ENCODE measurements at places on chromosomes 6 and 20.
A peak's percentile ranks its signal among the peaks of the same experiment; 100 is the strongest.

DNA sequence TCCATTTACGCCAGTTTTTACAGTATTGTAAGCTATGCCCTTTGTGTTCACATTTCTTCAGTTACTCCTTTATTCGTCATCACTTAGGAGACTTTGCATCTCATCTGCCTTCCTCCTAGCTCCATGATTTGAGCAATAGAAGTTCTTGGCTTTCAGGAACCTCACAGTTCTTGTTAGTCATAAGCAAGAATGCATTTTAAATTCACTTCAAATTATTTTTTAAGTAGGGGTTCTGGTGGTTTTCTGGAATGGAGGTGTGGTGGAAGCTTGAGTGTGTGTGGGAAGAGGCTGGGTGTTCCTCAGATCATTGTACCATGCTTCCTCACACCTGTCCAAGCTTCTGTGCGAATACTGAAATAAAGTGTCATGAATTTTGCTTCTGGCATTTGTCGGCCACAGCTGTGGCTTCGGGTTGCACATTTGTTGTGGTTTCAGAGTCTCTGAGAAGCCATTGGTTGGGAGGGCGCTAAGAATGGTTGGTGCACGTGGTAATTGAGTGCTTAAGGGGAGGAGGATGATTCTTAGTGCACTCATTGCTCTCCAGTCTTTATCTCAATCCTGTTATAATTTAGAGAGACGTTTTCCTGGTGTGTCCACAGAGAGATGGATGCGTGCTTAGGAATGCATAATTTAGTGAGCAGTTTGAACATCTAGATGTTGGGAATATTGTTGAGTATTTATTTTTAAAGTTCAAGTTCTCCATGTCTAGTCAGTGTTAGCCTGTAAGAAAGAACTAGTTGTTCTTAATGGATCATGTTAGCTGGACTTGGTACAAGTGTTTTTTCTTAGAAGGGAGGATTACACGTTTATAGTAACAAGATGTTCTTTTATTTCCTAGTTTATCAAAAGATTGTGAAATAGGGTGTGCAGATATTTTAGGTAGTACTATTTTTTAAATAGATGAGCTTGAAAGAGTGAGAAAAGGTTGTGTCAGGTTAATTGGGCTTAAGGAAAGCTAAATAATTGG is 31.9 kb downstream of the FOXO3 start:
- peak; percentile 81 for DNase-seq

DNA sequence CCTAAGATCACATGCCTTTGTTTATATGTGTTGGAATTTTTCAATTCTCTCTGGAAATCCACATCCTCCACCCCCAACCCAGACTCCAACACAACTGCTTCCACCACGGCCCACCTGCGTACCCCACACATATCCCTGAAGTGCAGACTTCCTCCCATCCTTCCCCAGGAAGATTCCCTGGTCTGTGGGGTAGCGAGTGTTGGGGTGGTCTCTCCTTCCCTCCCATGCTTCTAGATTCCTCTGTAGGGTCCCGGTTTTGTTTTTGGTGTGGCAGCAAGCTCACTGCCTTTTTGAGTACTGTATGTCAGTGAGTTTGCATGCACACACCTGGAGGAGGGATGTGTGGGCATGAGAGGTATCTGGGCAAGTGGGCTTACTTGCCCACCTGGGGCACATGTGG is 127.6 kb downstream of the MRPL14 start:
- no peak for DNase-seq

DNA sequence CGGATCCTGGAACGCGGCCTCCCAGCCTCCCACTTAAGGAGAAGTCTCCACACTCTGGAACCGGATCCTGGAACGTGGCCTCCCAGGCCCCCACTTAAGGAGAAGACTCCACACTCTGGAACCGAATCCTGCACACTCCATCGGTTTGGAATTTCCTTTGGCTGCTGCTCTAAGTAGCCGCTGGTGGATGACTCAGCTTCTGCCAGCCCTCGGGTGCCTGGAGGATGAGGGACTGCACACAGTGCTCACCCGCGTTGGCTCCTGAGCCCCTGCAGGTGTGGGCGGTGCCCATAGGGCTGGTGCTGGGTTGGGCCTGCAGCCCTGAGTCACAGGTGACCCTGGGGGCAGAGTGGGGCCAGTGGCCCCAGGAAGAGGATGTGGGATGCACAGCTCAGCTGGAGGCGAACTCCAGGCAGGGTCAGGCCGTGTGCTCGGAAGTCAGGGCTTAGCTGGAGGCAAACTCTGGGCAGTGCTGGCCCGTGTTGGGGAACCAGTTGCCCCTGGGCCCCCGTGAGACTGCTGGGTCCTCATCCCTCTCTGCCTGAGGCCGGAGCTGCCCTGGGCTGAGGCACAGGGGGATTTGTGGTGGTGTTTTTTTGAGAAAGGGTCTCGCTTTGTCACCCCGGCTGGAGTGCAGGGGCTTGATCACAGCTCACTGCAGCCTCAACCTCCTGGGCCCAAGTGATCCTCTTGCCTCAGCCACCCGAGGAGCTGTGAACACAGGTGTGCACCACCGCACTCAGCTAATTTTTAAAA is 13.9 kb upstream of the TNFRSF6B start:
- peak; percentile 92 for DNase-seq

DNA sequence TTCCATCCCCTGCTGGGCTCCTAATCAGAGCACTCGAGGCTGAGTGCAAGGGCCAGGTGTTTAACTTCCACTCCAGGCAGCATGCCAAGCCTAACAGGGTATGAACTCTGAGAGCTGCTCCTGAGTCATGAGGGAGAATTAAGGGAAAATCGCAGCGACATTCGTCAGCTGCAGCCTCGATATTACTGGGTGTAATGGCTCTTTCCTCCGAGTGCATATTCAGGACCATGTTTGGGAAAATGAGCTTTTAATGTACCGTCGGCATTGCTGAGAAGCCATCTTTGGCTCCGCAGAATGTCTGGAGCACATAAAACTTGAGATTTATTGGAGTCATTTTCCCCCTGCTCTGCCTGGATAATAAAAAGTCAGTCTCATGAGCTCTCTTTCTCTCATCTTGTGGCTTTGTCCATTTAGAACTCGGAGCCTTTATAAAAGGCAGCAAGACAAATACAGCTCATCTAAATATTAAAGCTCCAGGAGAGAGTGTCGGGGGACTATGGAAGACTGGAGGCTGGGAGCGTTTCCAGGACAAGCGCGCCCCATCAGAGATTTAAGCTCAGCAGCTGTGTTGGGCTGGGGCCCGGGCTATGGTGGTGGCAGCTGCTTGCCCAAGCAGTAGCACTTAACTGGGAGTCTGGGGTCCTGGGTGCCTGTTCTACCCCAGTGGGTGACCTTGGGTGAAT is 103.7 kb downstream of the TOX2 start:
- DNase-seq: peak; percentile 61

DNA sequence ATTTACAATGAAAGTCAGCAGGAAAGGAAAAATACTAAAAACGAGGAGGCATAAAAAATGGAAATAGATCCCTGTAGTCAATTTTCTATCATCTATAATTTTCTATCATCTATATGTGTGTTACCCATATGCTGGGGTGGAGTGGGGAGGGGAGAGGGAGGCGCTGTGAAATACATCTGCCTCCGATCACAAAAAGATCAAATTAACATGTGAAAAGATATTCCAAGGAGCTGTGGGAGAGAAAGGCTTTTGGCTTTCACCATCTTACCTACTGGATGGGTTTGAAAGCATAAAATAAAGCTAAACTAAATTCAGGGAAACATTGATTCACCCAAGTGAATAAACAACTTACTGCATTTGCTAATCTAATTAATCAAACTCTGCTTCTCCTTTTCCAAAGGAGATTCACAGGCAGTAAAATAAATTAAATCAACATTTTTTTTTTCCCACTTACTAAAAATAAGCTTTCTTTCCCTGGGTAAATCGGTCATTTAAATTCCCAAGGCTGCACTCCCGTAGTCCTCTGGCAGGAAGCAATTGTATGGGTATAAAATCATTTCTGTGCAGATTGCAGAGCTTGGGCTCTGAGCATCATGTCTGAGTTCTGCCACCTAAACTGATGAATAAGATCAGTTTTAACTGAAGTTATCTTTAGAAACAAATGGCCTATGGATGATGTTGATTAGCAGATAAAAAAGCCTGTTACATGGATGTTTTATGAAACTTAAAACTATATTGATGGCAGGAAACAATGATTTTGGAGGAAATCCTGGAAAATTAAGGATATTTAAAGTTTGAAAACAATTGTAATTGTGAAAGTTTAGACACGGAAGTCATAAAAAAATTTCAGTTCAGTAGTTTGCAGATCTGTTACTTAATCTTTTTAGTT is 147.9 kb downstream of the SOX4 start:
- no peak for DNase-seq

DNA sequence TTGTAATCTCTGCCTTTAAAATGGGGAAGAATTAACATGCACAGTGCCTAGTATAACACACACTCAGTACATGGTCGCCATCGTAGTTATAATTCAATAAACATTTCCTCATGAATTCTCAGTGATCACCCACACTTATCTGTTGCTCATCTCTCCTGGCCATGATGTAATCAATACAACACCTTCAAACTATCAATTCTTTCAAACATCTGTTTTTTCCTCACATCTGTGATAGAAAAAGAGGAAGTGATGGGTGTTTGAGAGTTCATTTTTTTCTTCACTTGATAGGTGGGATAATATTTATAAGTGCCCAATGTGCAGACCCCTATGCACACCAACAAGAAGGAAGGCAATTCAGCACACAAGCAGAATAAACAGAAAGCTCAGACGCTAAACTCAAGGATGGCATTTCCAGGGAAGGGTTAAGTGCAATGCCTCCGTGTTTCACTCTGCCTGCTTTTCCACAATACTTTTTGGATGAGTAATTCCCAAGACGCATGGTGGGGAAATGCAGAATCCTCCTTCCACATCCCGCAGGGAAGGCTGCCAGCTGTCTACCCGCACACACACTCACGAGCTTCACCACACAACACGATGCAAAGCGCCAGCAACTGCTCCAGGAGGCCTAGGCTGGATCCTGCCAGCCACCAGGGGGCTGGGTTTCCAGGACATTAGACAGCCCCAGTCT is 100.3 kb downstream of the GMPR start:
- DNase-seq: peak; percentile 98

GRCh38 chr20:61696181-61696735 is 369.4 kb downstream of the TAF4 start:
- DNase-seq: no peak

- DNase-seq: peak; percentile 89
Measured at GRCh38 chr20:17873410-17874270, 95.0 kb downstream of the SNX5 start.

DNA sequence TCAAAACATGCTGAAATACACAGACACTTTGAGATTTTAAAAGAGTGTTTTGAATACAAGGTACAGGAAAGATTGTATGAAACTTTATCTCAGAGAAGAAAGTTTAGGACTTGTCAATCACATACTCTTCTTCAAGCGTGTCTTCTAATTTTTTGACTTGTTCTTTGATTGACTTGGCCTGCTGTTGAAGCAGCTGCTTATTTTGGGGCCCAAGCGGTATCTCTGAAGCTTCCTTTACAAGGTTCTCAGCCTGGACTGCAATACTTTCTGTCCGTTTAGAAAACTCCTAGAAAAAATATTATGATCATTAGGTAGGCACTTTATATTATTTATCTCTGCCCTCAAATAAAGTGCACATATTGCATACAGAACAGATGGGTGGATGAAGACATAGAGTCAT is 201.3 kb downstream of the SYNE1 start:
- no peak for DNase-seq

DNA sequence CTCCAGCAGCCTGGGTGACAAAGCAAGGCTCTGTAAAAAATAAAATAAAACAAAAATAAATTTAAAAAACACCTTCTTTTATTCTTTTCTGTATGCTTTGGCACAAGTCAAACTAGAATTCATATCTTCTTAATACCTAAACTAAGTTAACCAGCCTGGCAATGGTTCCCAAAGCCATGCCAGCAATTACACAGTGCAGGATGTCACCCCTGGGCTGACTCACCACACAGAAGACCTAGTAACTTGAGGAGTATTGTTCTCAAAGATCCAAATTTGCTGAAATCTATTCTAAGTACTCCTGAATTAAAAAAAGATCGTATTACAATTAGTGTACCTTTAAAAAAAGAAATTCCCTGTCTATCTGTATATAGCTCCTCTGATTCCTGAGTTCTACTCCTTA is 162.7 kb upstream of the SGK1 start:
- no peak for DNase-seq

DNA sequence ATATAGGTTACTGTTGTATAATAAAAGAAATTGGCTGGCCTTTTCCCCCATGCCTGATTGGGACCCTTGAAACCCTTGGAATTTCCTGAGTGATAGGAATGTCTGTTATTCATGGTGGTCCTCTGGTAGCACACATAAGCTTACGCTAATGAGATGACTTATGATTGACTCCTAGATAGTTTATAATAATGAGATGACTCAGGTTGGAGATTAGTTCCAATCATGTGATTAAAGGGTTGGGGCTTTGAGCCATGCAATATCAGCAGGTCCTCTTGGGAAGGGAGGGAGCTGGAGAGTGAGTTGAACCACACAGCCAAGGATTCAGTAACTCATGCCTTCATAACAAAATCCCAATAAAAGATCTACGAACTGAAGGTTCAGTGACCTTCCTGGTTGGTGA is 407.6 kb upstream of the MANEA start:
- DNase-seq: no peak

GRCh38 chr6:93358435-93358834 is 60.9 kb downstream of the EPHA7 start:
- no peak for DNase-seq

DNA sequence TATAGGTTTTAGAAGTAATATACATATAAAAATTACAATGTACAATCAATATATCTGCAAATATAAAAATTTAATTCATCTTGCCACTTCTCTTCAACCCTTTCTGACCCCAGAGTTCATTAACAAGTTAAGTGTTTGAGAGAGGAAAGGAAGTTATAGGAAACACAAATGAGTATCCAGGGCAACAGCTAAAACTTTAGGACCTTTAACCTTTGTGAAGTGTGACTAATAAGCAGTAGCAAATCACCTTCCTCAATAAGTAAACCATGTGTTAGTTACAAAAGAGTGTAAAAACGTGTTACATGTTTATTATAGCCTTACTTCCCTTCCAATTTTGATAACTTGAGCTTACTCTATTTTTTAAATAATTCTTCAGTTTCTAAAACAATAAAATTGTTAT is 73.4 kb upstream of the SIM1 start:
- DNase-seq: no peak

DNA sequence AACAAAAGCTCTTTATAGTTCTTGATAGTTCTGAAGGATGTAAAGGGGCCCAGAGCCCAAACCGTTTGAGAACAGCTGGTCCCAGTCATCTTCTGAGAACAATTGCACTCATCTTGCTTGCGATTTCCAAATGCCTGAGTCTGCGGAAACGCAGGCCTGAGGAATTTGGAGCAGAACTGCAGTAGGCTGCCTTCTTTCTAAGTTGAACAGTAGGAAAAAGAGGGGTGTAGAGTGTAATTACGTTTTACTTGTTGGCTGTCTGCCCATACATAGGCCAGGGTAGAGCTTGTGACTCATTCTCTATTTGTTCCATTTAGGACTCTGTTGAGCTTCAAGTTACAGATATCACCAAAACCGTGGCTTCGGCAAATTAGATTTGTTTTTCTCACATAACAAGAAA is 42.0 kb upstream of the KIF16B start:
- DNase-seq: no peak

GRCh38 chr20:63503524-63503923 is 4.6 kb upstream of the EEF1A2 start:
- no peak for DNase-seq

- no peak for DNase-seq
Measured at GRCh38 chr6:6943421-6943820, 164.3 kb upstream of the RREB1 start.

GRCh38 chr6:70847106-70848084 is 109.5 kb downstream of the B3GAT2 start:
- DNase-seq: no peak

Measured in BJ (cell line).